WTC11 (cell line): ENCODE measurements at places on chromosomes 12 and 14.

DNA sequence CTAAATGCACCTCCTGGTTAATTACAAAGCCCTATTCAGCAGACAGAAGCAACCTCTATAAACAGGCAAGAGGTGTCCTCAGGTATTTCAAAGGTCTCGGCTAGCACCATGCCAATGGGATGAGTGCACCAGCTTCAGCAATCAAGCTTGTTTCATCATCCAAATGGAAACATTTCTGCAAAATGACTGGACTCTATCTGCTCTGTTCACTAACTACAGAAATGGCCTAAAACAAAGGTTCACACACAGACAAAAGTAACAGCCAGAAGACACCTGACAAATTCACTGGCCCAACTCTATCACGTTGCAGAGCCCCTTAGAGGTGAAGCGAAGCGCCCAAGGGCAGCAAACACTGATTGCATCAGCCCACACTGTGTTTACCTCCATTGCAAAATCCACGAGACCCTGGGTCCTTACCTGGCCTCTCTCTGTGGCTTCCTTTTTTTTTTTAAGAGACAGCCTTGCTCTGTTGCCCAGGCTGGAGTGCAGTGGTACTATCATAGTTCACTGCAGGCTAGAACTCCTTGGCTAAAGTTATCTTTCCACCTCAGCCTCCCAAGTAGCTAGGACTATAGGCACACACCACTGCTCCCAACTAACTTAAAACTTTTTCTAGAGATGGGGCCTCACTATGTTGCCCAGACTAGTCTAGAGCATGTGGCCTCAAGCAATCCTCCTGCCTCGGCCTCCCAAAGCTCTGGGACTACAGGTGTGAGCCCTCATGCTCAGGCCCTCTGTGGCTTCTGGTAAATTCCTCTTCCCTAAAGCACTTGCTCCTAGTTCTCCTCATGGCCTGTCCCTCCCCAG, 8.5 kb upstream of the SYNE3 start:
- DNase-seq = no peak

DNA sequence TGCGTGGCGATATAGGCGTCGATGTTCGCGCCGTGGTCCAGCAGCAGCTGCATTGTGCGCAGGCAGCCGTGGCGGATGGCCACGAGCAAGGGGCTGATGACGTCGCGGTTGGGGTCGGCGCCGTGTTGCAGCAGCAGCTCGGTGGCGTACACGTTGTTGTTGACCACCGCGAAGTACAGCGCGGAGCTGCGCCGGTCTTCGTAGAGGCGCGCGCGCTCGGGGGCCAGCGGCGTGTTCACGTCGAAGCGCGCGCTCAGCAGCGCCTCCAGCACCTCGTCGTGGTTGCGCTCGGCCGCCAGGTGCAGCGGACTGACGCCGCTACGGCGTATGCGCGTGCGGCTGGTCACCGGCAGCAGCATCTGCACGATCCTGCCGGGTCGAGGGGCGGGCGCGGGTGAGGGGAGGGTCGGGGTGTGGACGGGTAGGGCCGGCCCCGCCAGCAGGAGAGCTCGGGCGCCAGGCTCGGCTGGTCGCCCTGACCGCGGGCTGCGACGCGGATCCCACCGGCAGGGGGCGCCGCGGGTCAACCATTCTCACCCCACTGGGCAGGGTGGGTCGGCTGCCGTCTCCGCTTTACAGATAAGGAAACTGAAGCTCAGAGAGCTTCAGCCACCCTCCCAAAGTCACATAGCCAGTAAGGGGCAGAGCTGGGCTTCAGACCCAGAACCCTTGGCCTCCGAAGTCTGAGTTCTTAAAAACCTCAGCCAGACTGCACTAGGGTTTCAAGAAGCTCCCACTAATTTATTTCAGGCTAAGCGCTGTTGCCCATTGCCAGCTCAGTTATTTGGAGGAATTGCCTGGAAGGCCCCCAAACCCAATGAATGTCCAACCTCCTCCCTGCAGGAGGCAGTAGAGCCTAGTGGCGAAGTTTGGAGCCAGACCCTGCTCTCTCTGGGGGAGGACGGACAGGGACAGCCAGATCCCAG, 12.4 kb downstream of the FAM181A start:
- DNase-seq = peak; percentile 93

GRCh38 chr12:113448873-113449272, 22.8 kb downstream of the LHX5 start:
- no peak for DNase-seq

- DNase-seq = no peak
Measured at GRCh38 chr14:72686101-72686500, 207.8 kb downstream of the DPF3 start.

GRCh38 chr12:132367852-132368251, 38.5 kb upstream of the GALNT9 start:
- DNase-seq = no peak

- no peak for DNase-seq
Measured at GRCh38 chr14:75634848-75635247, 25.8 kb downstream of the ERG28 start.

- DNase-seq = no peak
Measured at GRCh38 chr14:55807881-55808379, 227.9 kb downstream of the KTN1 start.
